SHP77 (cell line): ENCODE measurements at places on chromosomes 7 and 10.
A peak's percentile ranks its signal among the peaks of the same experiment; 100 is the strongest.

GRCh38 chr7:69172357-69173077, 425.8 kb upstream of the AUTS2 start:
- no peak for DNase-seq

DNA sequence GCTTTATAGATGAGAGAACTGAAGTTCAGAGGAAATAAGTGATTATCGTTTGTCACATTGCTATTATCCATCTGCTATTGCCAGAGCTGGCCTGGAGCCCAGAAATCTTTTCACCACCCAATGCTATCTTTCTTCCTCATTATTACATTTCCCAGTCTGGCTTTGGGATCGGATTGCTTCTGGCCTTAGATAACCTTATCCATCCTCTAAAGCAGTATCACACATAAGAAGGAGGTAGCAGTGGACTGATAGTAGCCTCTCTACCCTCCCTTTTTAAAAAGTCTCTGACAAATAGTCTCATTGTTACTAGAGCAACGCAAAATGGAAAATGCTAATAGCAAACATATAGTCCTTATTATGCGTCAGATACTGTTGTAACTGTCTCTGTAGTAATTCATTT, 1.3 kb upstream of the CLDN12 start:
- no peak for DNase-seq

DNA sequence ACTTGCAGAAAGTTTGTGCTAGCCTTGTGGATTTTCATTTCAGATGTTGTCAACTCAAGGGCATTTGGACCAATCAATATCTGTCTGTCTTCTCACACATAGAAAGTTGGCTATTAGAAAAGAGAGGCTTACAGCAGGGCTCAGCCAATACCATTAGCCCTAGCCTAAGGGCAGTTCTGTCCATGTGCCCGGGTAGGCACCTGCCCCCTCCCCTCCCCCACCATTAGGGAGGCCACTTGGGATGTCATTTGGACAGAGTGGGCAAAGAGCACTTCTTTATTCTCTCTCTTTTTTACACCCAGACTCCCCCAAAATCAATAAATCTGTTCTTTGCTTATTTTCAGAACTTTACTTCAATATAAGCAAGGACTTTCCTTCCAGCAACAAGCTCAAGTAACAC, 188.5 kb upstream of the MKI67 start:
- DNase-seq: no peak

- no peak for DNase-seq
Observed at GRCh38 chr7:8390262-8390626, 43.2 kb upstream of the NXPH1 start.

- DNase-seq: no peak
Observed at GRCh38 chr10:34477249-34477648, 337.8 kb downstream of the PARD3 start.

DNA sequence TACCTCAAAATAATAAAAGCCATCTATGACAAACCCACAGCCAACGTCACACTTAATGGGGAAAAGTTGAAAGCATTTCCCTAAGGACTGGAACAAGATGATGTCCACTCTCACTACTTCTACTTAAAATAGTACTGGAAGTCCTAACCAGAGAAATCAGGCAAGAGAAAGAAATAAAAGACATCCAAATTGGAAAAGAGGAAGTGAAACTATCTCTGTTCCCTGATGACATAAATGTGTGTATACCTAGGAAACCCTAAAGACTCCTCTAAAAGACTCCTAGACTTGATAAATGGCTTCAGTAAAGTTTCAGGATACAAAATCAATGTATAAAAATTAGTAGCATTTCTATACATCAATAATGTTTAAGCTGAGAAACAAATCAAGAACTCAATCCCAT, 314.1 kb downstream of the WDR37 start:
- DNase-seq: no peak

DNA sequence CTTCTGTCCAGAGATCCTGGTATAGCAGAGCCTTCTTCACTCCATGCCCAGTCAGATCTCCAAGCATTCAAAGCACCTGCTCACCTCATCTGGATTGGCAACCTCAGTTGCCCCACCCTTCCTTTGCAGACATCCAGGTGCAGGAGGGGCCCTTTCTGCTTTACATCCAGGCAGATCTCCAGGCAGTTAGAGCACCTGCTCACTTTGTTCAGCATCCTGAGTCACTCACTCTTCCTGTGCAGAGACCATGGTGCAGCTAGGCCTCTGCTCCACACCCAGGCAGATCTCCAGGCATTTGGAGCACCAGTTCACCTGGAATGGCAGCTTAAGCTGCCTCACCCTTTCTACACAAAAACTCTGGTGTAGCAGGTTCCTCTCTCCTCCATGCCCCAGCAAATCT, 153.1 kb downstream of the CDK14 start:
- no peak for DNase-seq

DNA sequence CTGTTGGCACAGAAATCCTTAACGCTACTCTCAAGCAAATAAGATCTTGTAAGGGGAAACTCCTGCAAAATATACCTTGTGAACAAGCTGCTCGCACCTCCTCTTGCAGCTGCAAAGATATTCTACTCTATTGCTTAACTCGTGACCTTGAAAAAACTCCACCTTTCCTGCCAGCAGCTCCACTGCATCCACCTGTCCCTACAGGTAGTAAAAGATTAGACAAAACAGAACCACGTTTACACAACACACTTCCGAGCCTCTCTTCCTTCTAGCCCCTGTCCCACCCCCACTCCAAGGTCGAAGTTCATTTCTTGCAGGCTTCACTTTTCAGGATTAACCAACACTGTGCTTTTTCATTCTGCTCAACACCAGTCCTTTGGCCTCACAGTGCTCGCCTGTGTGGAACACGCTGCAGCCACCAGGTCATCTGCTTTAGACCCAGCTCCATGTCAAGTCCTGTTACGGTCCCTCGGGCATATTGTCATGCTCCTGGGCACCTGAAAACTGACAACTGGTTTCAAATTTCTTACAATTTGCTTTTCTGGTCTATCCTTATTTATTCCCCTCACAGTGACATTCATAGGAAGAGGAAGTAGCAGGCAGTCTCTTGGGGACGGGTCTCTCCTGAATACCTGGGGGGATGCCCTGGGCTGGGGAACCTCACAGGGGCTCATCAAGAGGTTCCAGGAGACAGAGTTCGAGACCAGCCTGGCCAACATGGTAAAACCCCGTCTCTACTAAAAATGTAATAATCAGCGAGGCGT, 165.8 kb upstream of the KLF14 start:
- DNase-seq: no peak

DNA sequence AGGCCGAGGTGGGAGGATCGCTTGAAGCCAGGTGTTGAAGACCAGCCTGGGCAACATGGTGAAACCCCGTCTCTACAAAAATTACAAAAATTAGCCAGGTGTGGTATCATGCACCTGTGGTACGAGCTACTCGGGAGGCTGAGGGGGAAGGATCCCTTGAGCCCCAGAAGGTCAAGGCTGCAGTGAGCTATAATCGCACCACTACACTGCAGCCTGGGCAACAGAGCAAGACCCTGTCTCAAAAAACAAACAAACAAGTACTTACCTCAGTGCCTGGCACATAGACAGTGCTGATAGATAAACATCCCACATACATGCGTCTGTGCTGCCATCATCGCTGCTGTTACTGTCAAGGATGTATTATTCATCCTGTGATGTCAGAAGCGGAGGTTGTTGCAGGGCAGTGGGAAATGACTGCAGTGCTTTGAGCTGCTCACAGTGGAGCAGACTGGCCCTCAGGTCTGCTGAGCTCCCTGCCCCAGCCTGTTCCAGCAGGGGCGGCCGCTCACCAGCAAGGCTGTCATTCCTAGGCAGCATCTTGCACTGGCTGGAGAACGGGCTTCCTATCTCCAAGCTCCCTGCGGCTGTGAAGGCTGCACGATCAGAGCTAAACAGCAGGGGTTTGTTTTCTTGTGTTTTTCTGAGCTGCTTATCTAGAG, 18.6 kb downstream of the FOXK1 start:
- peak; percentile 85 for DNase-seq

GRCh38 chr10:97427571-97428179, 1.7 kb downstream of the PGAM1 start:
- DNase-seq: no peak

DNA sequence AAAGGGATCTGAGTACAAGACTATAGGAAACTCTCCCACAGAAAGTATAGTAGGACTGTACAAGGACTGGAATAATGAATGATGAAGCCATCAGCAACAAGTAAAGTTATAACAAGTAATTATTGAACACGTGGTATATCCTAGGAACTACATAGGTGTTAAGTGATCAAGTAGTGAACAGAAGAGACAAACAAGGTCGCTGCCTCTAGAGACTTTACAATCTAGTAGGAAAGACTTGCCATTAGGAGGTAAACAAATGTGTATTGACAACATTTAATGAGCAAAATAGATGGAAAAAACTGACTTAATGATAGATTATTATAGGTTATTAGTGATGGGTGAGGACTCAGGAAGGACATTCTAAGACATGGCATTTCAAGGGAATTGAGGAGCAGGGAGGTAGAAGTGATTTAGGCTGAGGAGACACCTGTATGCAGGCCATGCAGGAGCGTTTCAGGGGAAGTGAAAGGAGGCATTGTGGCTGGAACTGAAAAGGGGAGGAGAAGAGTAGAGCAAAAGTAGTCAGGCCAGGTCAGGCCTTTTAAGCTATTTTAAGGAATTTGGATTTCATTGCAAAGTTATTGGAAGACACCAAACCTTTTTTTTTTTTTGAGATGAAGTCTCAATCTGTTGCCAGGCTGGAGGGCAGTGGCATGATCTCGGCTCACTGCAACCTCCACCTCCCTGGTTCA, 8.5 kb upstream of the GLCCI1 start:
- DNase-seq: no peak

GRCh38 chr7:116395141-116395791, 104.3 kb upstream of the CAV2 start:
- no peak for DNase-seq
